ENCODE measurements at places on chromosomes 13 and 19.
A peak's percentile ranks its signal among the peaks of the same experiment; 100 is the strongest.

- H3K4me1 ChIP-seq: no peaks in the 10 kb centered on the region
- H3K27ac ChIP-seq: no peak overlapping the region
- no peaks in the 10 kb centered on the region for H3K27me3 ChIP-seq
- H3K36me3 ChIP-seq: no peaks in the 10 kb centered on the region
- DNase-seq: no peak
These were observed 4.3 kb upstream of the C19orf25 start for GRCh38 chr19:1483131-1483978.

DNA sequence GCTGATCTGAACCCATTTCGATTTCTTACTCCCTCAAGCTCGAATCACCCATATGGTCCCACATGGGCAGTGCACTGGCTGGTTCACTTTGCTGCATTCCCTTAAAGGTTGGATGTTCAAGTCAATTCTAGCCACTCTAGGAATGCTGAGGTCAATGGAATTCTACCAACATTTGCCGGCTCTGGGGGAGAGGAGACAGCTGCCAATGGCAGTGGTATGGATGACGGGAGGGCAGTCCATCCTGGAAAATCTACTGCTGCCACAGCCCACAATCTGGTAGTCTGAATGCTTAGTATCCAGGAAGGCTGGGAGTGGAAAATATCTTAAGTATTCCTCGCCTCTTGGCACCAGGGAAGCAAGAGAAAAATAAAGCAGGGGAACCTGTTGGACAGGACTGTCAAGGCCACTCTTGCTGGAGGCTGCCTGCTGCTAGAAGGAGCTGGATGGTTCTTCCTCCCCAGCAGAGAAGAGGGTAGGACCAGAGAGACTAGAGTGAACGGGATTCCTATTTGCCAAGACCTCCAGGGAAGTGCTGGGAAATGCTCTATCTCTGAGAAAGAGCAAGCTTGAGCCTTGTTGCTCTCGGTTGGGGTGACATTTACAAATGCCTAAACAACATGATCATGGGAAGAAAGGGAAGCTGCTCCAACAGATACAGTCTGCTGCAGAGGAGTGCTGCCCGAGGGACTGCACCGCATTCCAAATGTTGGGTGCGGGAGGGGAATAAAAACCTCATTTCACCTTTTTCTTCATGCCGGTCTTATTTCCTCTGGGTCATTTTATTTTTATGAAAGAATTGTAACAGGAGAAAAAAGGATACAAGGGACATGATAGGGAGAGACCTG, 20.7 kb upstream of the HMGB1 start:
- H3K4me3 ChIP-seq: no peak overlapping the region
- no peak for DNase-seq
- no peaks in the 10 kb centered on the region for H3K36me3 ChIP-seq

- no peaks in the 10 kb centered on the region for H3K4me1 ChIP-seq
- no peak within 1 kb of the TSS for H3K27ac ChIP-seq
- H3K4me3 ChIP-seq: peak within 1 kb of the TSS; percentile 40
- H3K36me3 ChIP-seq: no peaks in the 10 kb centered on the region
- H3K27me3 ChIP-seq: peaks cover 28% of the 10 kb centered on the region
These were observed at the start of gene B3GNT3 for GRCh38 chr19:17794731-17795494. B3GNT3 (plus strand) TSS chr19:17795138; CDS start chr19:17807808, 12,670 bp downstream.

GRCh38 chr19:49224879-49225278, 67.3 kb downstream of the TRPM4 start:
- DNase-seq: peak; percentile 79
- H3K27me3 ChIP-seq: no peaks in the 10 kb centered on the region
- H3K4me3 ChIP-seq: no peak overlapping the region

DNA sequence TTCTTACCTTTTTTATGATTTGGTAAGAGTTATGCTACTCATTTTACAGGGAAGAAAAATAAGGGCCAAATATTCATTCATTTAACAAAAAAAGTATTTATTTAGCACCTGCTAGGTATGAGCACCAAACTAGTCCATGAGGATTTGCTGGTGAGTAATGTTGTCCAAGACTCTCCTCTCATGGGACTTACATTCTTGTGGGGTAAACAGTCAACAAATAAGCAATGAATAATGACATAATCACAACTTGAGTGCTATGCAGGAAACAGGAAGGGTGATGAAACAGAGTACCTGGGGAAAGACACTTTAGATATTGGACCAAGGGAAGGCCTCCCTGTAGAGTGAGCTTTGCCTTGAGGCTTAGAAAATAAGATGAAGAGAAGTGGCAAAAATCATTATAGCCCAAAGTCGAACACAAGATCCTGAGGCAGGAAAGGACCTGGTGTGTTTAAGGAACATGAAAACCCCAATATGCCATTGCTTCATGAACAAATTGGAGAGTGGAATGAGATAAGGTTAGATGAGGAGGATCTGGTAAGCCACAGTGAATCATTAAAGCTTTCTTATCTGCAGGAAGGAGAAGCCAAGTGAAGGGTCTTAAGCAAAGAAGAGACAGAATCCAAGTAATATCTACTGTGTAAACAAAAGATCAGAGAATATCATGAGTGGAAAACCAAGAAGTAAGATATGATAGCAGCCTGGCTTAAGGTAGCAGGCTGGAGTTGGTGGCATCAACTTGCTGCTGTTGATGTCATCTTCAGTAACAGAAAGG, 294.5 kb upstream of the NBEA start:
- H3K36me3 ChIP-seq: no peaks in the 10 kb centered on the region
- H3K27me3 ChIP-seq: no peaks in the 10 kb centered on the region
- DNase-seq: no peak
- H3K4me3 ChIP-seq: no peak overlapping the region
- H3K4me1 ChIP-seq: no peaks in the 10 kb centered on the region

- peaks cover 57% of the 10 kb centered on the region for H3K36me3 ChIP-seq
- no peak for DNase-seq
- H3K27ac ChIP-seq: no peak overlapping the region
- no peaks in the 10 kb centered on the region for H3K27me3 ChIP-seq
These were observed 11.4 kb upstream of the MIA start for GRCh38 chr19:40763963-40764362.

DNA sequence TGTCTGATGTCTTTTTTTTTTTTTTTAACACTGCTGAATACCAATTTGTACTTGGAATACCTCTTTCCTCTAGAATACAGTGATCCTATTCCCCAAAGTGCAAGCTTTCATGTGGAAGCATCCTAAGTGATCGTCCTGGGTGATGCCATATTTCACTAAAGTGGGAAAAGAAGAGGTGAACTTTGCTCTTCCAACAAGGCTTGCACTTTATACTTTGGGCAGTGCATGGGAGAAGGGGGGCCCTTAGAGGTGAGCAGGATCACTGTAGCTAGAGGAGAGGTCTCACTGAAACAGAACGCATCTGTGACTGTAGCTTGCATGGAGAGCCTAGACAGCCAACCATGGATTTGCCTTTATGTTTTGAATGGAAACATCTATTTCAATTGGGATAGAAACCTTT, 173.8 kb downstream of the STK24 start:
- DNase-seq: no peak
- no peaks in the 10 kb centered on the region for H3K27me3 ChIP-seq
- H3K4me3 ChIP-seq: no peak overlapping the region
- H3K27ac ChIP-seq: no peak overlapping the region
- peaks cover 25% of the 10 kb centered on the region for H3K4me1 ChIP-seq

DNA sequence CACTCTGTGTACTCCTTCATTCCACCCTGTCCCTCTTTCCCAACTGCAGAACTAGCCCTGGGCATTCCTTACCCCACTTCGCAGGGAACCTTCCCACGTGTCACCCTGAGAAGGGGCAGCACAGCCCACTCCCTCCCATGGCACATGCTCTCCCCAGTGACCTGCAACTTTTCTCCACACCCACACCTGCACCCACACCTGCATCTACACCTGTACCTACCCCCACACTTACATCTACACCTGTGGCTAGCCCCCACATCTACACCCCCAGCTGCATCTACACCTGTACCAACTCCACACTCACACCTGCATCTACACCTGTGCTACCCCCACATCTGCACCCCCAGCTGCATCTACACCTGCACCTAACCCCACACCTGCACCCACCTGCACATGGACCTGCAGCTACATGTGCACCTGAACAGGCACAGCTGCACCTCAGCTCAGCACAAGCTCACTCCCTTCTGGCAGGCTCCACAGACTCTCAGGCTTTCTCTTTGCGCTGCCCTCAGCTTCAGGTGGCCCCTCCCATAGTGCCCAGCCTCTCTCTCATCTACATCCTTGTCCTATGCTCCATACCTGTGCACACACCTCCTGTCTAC, 234.1 kb downstream of the TUBA3C start:
- H3K4me1 ChIP-seq: no peaks in the 10 kb centered on the region
- H3K36me3 ChIP-seq: no peaks in the 10 kb centered on the region
- no peaks in the 10 kb centered on the region for H3K27me3 ChIP-seq
- H3K27ac ChIP-seq: no peak overlapping the region
- H3K4me3 ChIP-seq: no peak overlapping the region

DNA sequence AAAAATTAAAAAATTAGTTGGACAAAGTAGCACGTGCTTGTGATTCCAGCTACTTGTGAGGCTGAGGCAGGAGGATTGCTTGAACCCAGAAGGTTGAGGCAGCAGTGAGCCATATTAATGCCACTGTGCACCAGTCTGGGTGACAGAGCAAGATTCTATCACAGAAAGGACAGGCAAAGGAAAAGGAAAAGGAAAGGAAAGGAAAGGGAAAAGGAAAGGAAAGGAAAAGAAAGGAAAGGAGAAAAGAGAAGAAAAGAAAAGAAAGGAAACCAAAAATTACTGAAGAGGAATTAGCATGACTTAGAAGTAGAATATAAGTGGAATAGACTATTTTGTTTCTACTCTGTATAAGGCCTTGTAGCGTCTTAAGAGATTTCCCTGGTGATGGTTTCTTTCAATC, 122.3 kb downstream of the RBM26 start:
- H3K4me1 ChIP-seq: no peaks in the 10 kb centered on the region
- no peaks in the 10 kb centered on the region for H3K36me3 ChIP-seq
- no peak overlapping the region for H3K4me3 ChIP-seq
- H3K27ac ChIP-seq: no peak overlapping the region
- H3K27me3 ChIP-seq: peaks cover 5% of the 10 kb centered on the region
- DNase-seq: no peak
